NCI-H2107 (cell line): ENCODE measurements at places on chromosomes 5 and 9.

GRCh38 chr5:6177926-6178325 is 200.4 kb downstream of the MED10 start:
- no peak for DNase-seq

DNA sequence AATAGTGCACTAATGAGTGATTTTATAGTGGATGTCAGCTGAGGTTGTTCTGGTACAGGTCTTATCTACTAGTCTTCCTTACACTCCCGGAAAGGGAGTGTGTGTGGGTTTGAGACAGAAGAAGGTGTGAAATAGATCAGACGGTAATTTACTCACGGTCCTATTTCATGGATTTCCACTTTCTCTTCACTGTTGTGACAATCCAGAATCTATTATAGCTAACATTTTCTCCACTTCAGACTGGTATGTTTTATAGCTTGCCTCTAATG is 7.0 kb upstream of the C9 start:
- DNase-seq: no peak

DNA sequence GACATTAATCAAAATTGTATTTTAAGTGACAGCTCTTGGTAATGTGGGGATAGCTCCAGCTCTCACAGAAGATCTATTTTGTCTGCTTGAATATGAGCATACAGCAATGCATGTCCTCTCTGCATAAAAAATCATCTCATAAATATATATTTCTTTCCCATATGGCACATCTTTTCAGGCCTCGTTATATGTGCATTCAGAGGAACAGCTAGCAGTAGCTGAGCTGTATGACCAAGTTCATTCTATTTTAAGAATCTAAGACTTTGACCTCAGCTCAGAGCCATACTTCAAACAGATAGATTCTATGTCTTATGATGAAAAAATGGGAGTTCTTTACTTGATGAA is 487.2 kb downstream of the ARHGEF28 start:
- no peak for DNase-seq

DNA sequence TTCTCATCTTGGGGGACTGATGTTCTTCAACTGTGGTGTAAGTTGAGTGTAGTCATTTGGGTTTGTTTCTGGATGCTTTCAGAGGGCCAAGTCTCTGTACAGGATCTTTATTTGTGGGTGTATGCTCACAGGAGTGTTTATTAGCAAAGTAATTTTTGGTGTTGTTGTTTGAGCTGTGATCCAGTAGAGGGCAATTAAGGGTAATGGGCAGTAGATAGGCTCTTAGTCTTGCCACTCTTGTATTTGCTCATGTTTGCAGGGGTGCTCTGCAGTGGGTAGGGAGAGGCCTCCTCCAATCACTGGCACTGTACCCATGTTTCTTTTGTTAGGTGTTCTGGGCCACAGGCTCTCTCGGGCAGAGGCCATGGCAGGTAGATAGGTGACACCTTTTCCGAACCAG is 45.9 kb upstream of the ITGA2 start:
- no peak for DNase-seq

- no peak for DNase-seq
Observed at GRCh38 chr5:115342590-115343377, 46.3 kb upstream of the CCDC112 start.

DNA sequence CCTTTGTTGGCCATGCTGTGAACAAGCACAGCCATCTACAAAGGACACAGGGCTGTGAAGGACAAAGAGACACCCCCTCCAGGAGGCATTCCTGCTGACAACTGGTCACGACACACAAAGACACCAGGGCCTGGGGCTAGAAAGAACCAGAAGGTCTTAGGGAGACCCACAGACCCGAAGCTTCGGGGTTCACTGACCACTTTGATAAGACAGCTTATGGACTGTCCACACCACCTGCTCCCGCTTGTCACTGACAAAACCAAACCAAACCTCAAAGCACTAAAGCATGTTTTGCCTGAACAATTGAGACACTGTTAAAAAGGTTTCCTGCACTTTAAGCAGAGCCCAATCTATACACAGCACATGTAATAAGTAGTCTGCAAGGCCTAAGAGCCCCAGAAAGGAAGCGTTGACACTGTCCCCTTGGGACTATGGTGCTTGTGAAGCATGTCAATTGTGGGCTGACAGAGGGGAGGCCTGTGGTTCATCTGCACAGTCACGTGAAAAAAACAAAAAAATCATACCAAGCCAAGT is 185.0 kb downstream of the GAPVD1 start:
- peak; percentile 41 for DNase-seq

DNA sequence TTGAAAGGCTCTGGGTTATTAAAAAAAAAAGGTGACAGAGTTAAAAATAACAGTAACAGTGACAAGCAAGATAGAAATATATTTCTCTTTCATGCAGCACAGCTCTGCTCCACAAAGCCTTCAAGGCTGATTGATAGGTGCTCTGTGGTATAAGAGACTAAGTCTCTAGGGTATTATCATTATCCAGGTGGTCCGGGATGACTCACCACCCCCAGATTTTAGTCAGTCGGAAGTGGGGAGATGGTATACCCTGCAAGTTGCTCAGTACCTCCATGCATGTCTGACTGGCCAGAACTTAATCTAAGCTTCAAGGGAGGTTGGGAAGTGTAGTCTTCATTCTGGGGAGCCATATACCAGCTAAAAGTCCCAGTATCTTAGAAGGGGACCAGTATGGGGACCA is 76.1 kb downstream of the SLC1A3 start:
- DNase-seq: no peak

DNA sequence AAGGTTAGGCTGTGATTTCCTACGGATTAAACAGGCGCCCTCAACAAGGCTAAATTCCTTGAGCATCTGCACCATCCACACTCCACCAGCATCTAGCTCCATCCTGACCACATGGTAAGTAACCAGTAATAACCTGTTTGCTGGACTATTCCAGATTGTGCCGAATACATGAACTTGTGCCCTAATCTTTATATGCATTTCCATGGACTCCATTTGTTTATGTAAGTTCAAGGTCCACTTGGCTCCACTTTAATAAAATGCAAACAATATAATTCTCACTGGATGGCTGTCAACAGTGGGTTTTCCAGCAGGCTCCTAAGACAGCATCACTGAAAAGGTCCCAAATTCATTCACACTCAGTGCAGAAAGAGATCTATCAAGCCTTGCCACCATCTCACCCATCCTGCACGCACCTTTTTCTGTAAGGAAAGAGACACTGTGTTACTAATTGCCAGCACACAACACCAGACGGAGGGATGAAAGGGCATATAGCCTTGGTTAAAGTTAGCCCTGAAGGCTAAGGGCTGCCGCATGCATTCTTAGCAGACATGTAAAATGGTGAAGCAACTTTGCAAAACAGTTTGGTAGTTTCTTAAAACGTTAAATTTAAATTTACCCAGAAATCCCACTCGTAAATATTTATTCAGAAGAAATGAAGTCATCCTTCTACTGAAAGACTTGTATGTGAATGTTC is 88.7 kb downstream of the GLIS3 start:
- no peak for DNase-seq

DNA sequence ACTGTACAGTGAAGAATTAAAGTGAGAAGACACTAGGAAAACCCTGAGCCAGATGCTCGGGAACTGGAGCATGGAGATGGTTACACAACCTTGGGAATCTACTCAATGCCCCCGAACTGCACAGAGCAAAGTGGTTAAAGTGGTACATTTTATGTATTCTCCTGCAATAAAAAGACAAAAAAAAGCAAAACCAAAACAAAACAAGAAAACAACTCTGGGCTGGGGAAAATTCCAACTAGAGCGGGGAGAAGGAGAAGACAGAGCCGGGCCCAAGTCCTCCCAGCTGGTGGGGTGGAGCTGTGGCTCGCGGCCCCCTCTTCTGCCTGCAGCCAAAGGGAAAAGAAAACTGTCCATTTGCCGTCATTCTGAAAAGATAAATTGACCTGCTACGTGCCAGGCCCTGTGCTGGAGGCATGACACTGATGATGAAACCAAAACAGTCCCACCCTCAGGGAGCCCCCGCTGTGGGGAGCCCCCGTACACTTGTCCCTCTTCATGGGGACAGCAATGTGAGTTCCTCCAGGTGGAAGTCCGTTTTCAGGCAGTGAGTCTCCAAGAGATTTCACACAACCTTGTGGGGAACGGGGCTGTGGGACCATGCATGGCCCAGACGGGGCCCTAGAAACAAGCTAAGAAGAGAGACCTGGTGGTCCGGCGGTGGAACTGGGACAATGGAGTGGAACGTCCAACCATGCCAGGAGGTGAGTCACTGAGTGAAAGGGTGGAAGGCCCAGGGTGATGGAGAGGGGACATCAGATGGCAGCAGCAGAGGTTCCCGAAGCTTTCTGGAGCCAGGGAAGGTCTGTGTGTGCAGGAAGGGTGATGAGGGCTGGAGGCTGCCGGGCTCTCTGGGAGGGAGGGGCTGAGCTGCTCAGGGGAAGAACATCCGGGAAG is 114.8 kb upstream of the COL5A1 start:
- DNase-seq: no peak

DNA sequence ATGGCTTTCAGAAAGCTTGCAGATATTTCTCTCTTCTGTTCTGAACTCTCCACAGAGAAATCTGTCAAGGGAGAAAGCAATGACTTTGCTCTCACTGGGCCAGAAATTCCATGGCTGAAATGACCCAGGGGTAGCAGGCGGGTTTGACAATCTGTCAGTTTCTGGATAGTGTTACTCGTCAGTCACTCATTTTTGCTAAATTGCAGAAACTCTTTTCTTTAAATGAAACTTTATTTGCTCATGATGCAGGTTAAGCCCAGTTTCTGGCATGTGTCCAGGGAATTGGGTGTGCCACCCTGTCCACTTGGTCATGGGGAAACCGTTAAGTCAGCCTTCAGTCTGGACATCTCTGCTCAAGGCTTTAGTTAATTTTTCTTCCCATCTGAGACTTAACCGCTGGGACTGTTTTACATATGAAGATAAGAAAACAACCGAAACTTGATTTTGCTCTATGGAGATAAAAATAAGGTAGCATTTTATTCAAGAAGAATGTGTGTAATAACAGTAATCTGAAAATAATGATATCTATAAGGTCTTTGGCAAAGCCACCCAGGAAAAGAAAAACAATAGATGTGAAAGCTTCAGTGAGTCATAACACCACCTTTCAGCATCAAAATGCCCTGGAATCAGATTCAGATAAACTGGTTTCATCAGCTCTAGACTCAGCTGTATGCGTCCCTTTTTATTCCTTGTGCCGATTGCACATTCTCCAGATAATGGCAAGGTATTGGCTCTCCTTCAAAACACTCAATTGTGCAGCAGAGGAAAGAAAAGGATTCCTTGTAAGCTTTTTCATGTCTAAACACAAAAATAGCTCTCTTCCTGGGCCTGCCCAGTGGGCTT is 308.3 kb downstream of the ZSWIM6 start:
- no peak for DNase-seq

DNA sequence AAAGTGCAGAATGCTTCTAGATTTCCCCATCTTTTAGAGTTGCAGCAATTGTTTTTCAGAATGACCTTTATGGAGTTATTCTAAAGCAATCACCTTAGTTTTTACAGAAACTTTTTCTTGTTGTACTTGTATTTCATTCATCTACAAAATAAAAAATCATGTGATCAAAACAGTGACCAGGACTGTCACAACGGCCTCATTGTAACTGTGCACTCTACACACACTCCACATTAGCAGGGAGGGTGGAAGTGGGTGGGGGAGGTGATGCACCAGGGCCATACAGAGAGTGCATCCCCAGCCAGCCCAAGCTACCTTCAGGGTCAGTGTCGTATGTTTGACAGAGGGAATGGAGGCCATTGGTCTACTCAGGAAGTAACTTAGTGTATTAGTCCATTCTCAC is 26.9 kb downstream of the EGFLAM start:
- no peak for DNase-seq

DNA sequence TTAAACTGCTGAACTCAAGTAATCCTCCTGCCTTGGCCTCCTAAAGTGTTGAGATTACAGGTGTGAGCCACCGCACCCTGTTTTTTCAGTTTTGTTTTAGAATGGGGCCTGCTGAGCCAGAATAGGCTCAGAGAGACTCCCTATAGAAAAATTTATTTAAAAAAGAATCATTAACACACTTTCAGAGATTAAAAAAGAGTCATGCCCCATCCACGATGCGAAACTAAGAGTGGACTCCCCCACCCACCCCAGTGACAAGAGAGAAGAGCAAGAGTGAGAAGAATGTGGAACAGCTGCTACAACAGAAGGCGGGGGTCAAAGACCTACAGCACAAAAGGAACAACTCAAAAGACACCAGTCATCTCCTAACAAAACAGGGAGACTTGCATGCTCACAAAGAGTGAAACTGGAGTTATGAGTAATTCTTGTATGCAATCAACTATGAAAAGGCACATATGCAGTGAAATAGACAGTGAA is 47.2 kb downstream of the GLDC start:
- DNase-seq: no peak

- DNase-seq: no peak
Observed at GRCh38 chr9:127504887-127505251, 53.6 kb downstream of the LRSAM1 start.

DNA sequence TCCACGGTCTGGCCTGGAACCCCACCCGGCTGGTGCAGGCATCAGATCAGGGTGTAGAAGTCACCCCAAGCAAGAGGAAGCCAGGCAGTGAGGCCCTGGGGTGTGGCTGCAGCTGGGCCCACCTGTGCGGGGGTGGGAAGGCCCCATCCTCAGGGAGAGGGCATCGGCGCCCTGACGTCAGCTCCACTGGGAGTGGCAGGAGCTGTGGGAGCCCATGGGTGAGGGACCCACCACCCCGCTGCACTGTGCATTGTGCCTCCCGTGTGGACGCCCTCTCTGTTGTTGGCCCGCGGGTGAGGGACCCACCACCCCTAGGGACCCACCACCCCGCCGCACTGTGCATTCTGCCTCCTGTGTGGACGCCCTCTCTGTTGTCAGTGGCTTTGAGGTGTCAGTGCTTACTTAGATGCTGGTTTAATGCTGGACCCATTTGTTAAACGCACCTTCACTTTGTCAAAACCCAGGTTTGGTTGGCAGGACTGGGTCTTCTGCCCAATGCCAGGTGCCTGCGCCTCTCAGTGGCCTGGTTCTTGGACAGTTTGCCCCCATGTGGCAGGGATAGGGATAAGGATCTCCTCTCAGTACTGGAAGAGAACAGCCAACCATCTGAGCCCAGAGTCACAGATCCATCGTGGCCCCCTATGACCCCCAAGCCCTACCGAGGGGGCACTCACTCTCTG is 6.9 kb upstream of the EXOC3 start:
- DNase-seq: no peak

DNA sequence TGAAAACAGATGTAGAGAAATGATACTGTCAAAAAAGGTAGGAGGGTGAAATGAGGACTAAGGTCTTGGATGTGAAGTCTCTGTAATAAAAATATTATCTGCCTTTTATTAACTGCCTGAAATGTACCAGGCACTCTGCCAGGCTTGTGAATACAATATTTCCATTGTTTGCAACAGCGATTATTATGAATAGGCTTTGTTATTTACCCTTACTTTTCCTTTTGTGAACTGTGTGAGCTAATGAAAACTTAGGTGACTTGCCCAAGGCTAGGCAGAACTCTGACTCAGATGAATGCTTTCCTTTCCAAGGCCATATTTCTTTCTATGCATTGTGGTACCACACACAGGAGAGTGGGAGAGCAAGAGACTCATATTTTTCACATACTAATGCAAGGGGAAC is 204.1 kb downstream of the CDH12 start:
- no peak for DNase-seq

- DNase-seq: no peak
Observed at GRCh38 chr5:60578315-60578714, 121.7 kb downstream of the DEPDC1B start.
